Right cardiac atrium (tissue), 5 donors: ENCODE measurements at places on chromosomes 7 and 10.
A peak's percentile ranks its signal among the peaks of the same experiment; 100 is the strongest.

- no peak for DNase-seq
Observed at GRCh38 chr7:114925434-114925833, 3.5 kb downstream of the MDFIC start.

- no peak for DNase-seq
Observed at GRCh38 chr10:55310143-55310542, 509.1 kb upstream of the PCDH15 start.

DNA sequence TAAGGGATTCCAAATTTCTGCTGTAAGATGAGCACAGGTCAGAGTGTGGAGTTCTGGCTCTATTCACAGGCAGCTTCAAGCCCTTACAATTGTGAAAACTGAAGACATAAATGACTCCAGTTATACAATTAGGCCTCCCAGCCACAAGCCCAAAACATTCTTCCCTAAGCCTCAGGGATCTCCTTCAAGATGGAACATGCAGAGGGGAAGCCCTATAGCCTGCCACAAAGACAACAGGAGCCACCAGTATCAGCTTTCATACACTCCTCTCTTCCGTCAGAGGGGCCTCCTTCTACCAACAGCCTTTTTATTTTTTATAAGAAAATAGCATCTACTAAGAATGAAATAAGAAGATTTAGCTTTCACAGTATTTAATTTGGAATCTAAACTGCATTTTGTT, 46.5 kb downstream of the DLD start:
- no peak for DNase-seq

DNA sequence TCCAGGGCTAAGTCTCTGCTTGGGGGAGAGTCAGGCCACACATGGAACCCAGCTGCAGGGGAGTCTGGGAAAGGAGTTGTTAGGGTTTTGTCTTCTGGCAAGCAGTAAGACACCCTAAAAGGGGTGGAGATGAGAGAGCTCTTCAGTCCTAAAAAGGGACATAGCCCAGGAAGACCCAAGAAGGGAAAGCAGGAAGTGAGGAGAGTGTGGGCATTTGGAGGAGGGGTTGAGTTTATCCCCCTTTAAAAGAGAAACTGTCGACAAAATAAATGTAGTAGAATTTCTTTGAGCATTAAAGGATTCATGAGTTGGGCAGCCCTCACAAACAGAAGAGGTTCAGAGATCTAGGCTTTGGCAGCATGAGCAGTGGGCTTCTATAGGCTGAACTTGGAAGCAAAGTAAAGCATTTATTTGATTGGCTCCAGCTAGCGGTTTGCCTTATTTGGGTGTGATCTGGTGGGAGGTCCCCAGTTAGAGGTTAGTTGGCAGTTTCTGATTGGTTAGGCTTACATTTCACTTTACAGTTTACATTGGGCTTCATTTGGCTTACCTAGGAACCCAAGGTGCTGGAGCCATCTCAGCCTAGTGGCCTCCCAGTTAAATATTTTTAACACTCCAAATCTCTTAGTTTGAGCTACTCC, 246.7 kb downstream of the CAMK1D start:
- DNase-seq = no peak

- no peak for DNase-seq
Observed at GRCh38 chr7:42596737-42597136, 315.1 kb downstream of the C7orf25 start.

DNA sequence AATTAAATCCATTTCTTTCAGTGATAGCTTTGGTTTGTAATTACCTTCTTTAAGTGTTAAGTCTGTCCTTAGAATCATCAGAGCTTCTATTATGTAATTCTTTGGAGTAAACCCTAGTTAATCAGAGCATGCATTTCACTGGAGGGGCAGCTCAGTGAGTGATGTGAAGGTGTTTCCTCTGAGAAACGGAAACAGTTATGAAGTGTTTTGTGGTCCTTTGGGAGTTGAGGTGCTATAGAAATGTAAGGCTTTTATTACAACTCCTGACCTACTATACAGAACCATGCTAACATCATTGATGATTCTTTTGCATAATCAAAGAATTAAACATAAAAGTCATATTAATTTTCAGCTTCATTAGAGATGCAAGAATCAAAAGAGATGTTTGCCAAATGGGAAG, 141.5 kb downstream of the EXOC4 start:
- no peak for DNase-seq

- peak; percentile 26 for DNase-seq
Observed at GRCh38 chr7:86904949-86905834, 154.3 kb downstream of the ELAPOR2 start.

DNA sequence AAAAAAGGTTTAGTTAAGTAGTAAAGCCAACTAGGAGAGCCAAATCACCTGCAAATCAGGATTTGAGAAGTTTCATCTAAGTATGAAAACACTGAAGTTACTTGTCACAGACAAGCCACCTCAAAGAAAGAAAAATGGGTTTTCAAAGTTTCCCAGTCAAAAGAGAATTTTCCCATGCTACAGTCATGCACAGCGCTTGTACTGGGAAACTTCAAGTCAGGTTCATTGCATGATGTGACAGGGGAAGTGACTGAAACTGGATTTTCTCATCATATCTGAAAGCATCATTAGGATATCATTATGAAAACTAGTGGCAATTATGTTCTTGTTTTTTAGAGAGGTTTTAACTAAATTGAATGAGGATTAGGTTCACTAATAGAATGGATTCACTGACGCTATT, 167.0 kb downstream of the SGMS1 start:
- no peak for DNase-seq
